Activated CD8-positive, alpha-beta memory T cell treated with anti-CD3 and anti-CD28 coated beads, Interleukin-2, amount 50 U/mL, for 48 hours (primary cell): ENCODE measurements at places on chromosomes 4 and X.

DNA sequence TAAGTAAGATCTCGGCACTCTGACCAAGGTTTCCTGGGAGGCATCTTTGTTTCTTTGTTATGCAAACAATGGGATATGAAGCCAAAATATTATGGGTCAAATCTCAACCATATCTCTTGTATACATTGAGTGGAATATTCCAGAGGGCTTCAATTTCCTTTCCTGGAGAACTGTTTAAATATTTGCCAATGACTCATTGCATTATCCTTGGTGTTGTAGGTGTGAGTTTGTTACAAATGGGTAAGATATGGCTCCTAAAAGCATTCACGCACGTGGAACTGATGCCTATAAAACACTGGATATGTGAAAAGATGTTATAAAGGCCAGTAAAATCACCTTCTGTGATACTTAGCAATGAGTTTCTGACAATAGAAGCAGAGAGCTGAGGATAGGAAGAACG, 150.5 kb upstream of the WDR1 start:
- no peak for DNase-seq

DNA sequence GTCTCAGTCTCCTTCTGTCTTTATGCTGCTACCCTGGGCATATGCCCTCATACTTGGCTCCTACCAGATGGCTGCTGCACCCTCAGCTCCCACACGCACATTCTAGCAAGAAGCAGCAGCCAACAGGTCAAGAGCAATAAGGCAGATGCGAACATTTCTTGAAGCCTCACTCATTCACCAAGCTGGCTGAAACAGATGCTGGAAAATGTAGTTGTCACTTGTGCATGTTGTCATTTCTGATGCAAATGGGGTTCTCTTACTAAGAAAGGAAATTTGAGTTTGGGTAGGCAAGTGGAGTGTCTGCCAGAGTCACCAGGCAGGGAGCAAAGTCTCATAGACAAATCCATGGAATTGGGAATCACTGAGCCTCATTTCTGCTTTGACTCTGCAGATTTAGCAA, 57.4 kb upstream of the SORBS2 start:
- no peak for DNase-seq

- DNase-seq, result no peak
Measured at GRCh38 chr4:143581331-143581946, 67.9 kb downstream of the SMARCA5 start.

- DNase-seq, result no peak
Measured at GRCh38 chr4:138404251-138404650, 162.1 kb upstream of the SLC7A11 start.

- no peak for DNase-seq
Measured at GRCh38 chr4:92968556-92968955, 664.8 kb downstream of the GRID2 start.

GRCh38 chrX:126394681-126395080, 157.9 kb downstream of the DCAF12L1 start:
- no peak for DNase-seq

DNA sequence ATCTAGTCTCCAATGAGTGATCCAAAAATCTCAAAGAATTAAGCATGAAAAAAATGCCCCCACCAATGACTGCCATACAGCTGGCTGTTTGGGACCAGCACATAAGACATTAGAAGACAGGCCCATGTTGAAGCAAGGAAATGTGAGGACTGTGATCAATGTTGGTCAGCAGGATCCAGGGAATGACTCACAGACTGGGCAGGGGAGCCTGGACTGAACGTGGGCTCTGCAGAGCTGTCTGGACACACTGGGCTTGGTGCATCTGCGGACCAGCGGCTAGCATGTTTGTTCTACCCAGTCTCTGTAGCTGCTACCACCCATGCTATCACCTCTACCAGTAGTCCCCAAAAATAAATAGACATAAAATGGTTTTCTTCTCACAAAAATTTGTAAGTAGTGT, 108.6 kb downstream of the PALLD start:
- DNase-seq, result no peak

DNA sequence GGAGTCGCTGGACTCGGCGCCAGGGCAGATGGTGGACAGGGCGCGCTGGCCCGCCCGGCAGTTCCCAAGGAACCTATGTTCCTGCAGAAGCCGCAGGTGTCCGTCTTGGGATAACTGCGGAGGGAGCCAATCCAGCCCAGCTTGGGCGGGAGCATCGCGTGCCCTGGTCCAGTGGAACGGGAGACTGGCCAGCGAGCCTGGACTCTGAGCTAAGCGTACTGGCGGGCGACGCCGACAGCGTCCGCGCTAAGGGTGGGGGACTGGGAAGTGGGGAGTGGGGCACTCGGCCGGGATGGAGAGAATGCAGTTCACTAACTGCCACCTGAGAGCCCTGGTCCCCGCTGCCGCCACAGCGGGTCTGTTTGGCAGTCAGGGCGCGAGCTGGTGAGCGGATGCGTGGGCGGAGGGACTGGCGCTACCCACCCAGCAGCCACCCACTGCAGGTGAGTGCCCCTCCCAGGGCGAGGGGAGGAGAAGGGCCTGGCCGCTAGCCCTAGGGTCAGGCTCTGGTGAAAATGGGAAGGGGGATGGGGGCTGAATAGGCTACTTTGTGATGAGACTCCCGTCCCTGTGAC, 1.3 kb upstream of the MAMLD1 start:
- DNase-seq, result peak; percentile 62

DNA sequence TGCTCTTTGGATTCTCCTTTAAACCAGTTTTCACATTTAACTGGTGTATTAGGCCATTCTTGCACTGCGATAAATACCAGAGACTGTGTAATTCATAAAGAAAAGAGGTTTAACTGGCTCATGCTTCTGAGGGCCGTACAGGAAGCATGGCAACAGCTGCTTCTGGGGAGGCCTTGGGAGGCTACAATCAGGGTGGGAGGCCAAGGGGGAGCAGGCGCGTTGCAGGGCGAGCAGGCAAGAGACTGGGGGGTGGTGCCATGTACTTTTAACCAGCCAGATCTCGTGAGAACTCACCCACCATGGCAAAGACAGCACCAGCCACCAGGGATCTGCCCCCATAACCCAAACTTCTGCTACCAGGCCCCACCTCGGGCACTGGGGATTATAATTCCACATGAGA, 38.1 kb downstream of the RNF212 start:
- no peak for DNase-seq

- DNase-seq, result no peak
Measured at GRCh38 chr4:186537843-186538521, 17.4 kb downstream of the MTNR1A start.

DNA sequence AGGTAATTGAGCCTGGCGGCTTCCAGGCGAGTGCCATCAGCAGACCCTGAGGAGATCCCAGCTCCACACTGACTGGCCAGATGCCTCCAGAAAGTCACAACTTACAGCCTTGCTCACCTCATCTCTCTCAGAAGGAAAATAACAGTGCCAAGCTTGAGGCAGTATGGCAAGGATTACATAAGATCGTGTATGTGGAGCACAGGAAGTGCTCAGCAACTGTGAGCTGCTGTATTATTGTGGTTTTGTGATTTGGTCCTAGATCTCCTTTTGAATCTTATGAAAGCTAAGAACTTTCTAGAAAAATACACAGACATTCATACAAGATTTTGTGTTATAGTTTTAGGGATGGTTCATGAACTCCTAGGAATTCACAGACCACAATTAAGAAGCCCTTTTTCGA, 14.0 kb downstream of the RASL11B start:
- DNase-seq, result no peak

GRCh38 chr4:145565328-145565727, 53.9 kb upstream of the MMAA start:
- no peak for DNase-seq

DNA sequence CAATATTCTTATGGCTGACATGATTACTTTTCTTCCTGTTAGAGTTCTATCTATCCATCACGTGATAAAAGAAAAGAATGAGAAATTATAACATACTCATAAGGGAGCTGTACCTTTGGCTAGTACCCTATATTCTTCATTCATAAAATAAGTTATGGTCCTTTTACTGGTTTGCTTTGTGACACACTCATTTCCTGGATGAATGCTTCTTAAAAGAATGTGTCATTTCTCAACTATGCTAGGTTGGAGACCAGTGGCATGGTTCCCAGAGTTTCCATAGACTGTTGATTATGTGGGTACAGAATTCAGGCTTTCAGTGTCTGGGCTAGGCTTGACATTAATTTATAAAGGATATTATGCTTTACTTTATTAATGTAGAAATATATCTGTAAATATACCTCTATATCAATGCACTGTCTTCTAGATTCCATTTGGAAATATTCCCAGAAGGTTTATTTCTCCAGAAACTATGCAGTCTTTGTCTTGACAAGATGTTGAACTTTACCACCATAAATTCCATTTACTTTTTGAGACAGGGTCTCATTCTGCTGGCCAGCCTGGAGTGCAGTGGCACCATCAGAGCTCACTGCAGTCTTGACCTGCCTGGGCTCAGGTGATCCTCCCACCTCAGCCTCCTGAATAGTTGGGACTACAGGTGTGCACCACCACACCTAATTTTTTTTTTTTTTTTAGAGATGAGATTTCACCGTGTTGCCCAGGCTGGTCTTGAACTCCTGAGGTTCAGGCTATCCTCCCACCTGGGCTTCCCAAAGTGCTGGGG, 23.8 kb downstream of the NUDT6 start:
- DNase-seq, result no peak

GRCh38 chr4:137705171-137705783, 173.0 kb upstream of the PCDH18 start:
- no peak for DNase-seq

DNA sequence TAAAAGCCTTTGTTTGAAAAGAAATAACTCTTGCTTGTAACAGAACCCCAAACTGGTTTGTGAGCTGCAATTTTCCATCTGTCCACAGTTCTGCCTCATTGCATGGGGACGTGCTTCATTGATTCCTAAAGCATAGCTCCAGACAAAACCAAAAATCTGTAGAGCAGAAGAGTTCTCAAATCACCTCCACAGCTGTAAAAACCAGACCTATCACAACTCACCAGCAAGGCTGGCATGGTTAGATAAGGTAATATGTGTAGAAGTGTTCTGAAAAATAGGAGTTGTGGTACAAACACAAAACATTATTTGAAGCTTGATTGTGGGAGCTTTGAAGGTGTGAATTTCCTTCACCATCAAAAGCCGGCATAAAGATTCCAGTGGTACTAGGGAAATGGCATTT, 12.5 kb upstream of the RAB28 start:
- no peak for DNase-seq

DNA sequence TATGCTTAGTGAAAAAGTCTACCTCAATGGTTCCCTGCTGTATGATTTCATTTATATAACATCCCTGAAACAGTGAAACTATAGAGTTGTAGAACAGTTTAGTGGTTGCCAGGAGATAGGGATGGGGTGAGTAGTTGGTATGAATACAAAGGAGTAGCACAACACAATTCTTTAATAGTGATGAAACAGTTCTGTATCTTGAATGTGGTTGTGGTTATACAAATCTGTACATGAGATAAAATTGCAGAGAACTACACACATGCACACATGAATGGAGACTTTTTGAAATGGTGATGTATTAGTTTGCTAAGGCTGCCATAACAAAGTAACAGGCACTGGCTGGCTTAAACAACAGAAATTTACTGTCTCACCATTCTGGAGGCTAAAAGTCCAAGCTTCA, 677.1 kb downstream of the ADGRL3 start:
- DNase-seq, result no peak

DNA sequence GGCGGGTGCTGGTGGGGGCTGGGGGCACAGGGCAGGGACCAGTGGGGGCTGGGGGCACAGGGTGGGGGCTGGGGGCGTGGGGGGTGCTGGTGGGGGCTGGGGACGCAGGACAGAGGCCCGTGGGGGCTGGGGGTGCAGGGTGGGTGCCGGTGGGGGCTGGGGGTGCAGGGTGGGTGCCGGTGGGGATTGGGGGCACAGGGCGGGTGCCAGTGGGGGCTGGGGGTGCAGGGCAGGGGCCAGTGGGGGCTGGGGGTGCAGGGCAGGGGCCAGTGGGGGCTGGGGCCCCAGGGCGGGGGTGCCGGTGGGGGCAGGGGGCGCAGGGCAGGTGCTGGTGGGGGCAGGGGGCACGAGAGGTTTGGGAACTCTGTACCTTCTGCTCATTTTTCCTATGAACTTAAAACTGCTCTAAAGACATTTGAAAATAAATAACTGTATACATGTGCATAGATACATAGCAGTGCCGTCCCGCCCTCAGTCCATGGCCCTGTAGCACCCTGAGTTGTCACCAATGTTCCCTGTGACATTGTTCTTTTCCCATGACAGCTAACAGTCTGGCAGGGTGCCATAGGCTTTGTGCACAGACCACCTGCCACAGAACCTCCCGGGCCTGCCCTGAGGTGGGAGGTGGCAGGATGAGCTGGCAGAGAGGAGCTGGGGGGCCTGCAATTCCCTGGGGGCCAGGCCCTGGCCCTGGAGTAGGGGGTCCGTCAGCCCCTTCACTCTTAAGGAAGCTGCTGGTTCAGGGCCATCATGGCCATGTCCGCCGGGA, 35.6 kb upstream of the ADRA2C start:
- no peak for DNase-seq

DNA sequence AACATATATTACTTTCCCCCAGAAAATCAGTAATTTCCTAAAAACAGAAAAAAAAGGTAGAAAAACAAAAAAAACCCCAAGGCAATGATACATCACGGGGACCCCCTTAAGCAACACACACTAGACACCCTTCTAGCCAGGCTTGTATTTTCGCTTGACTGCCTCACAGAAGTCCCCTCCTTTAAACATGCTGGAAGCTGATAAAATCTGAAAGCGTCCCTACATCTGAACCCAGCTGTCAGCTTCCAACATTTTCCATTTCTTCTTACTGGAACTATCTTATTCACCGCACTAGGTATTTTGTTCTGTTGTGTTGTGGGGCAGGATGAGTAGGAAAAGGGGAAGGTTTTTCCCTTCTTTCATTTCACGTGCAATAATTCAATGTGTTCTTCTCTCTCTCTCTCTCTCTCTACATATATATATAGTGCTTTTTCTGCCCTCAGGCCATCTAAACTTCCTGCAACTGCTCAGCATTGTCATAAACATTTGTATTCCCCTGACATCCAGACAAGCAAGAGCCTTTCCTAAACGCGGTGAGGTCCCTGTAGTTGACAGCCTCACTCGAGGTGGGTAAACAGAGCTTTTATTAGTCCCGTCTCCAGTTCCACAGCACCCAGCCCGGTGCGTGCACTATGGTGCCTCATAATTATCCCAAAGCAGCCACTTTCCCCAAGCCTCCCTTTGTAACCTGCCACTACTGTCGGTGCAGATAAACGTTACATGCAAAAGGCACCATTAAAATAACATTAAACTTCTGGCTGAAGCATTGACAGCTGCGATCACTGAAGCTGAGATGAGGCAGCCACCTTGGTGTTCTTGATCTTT, 82.5 kb downstream of the GATB start:
- DNase-seq, result no peak

- no peak for DNase-seq
Measured at GRCh38 chrX:145923376-145923775, 105.7 kb downstream of the SLITRK2 start.

- no peak for DNase-seq
Measured at GRCh38 chrX:140038842-140039241, 73.5 kb upstream of the CXorf66 start.

GRCh38 chr4:43014256-43014655, 121.7 kb downstream of the GRXCR1 start:
- no peak for DNase-seq

GRCh38 chrX:37787423-37787869, 7.6 kb downstream of the CYBB start:
- no peak for DNase-seq
